ENCODE measurements at places on chromosomes 12 and 14.

GRCh38 chr14:101444116-101444515 lies 117.2 kb upstream of the DIO3 start:
- no peak for DNase-seq

DNA sequence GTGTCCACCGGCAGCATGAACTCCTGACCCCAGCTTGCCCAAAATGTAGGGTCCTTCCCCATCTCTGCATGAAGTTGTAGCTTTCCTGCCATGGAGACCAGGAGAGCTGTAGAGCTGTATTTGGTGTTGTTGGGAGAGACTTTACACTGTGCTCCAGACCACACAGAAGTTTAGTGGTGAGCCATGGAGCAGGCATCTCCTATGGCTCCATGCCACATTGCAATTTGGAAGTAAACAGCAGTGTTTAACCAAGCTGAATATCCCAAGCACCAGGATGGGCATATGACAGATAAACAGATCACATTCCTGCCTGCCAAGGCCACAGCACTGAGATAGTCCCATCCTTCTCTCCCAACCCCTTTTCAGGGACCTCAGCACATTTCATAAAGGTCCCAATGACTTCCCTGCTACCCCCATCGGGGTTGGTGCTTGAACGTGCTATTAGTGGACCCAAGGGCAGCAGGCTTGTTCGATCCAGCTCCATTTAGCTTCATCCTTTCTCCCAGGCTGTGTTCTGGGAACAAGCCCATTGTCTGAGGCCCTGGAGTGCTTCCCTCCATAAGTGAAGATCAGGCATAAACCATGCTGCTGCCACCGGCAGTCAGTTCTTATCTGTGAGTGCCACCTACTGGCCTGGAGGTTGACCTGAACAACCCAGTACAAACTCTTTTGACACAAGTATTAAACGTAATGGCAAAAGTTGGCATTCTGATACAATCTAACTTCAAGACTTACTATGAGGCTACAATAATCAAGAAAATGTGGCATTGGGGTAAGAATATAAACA lies 172.3 kb upstream of the ATXN7L3B start:
- peak; percentile 20 for DNase-seq

GRCh38 chr12:2833810-2834209 lies 1.0 kb downstream of the NRIP2 start:
- DNase-seq, result no peak

- DNase-seq, result no peak
Measured at GRCh38 chr14:105385698-105386365, 12.5 kb upstream of the TEX22 start.

- no peak for DNase-seq
Measured at GRCh38 chr12:1297206-1297605, 297.2 kb downstream of the FBXL14 start.

DNA sequence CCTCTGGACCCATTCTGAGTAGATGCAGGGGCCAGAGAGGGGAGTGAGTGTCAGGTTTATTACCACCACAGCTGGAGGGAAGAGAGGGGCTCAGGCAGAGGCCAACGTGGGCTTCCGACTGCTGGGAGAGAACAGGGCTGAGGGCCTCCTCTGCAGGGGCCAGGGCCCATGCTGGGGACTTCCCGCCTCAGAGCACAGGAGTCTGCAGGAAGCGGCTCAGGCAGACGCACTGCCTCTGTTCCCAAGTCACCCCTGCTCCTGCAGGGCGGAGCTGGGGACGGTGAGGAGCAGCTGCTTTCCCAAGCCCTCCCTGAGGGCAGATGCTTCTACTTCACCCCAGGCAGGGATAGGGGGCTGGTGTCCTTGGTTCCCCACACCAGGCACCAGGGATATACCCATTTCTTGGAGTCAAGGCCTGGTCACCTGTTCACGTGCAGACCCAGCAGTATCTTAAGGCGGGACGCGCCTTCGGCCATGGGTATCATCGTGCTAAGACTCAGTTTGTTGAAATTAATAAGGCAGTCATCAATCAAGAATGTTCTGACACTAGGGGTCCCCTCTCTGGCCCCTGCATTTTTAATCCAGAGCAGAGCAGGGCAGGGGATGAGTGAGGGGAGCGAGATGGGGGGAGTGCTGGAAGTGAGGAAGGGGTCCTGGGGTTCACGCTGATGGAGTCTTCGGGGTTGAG lies 100.0 kb downstream of the PIWIL1 start:
- DNase-seq, result no peak

DNA sequence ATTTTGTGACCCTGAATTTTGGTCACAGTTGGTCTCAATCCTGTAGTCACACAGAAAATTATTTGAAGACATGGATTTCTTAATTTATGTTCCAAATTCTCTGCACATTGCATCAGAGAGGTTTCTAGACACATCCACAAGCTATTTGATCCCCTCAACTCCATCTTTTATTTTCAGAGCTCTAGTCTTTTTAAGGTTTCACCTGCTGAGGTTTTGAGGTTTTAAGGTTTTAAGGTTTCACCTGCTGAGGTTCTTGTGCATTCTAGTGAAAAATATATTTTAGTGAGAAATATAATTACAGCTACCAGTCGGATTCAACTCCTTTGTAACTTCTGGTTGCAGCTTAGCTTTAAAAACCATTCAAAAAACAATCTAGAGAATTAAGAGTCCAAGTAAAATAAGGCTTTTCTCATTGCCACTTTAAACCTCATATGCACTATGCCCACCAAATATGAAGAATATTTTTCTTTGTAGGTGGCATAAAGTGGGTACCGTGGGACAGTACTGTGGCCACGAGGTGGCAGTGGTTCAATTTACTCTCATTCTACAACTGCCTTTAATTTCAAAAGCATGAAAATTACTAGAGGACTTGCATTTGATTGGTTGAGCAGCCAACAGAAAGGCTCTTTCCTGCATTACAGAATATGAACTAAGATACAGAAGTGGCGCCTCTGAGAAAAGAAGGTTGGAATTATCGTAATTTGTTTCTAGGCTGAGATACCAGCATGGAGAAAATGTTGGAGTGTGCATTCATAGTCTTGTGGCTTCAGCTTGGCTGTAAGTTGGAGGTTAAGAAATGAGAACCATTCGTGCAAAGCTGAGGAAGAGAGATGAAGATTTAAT lies 366.5 kb upstream of the OR4E1 start:
- DNase-seq, result no peak

DNA sequence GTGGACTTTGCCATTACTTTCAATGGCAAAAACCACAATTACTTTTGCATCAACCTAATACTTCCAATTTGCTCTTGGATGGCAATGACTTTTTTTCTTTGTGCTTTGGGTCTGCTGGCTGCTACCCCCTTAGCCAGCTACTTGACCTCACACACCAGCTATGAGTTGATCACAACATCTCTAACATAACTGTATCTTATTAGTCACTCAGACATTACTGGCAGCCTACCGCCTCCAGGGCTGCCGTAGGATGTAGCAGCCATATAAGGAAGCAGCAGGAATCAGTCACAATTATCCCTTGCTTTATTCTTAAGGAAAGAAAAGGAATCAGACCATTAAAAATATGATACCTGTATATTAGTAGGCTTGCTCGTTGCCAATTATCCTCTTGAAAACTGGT lies 260.5 kb downstream of the ADAMTS20 start:
- DNase-seq, result no peak

DNA sequence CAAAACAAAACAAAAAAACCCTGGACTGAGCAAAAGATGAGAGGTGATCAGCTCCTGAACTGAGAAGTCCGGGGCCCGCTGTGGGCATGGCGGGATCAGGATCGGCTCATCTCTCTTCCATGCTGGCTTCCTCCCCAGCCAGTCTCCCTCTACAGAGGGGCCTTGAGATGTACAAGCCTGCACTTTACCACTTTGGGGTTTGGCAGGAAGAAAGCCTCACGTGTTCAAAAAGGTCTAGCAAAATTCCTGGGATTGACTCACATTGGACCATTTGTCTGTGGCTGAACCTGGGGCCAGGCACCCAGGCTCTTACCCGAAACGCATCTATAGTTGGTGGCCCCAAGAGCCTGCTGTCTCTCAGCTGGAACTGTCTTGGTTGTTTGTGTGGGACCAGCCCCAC lies 89.0 kb downstream of the SLC24A4 start:
- no peak for DNase-seq

Data from smooth muscle cell of the brain vasculature (primary cell).